NCI-H1092 (cell line): ENCODE measurements at places on chromosomes 4 and X.

DNA sequence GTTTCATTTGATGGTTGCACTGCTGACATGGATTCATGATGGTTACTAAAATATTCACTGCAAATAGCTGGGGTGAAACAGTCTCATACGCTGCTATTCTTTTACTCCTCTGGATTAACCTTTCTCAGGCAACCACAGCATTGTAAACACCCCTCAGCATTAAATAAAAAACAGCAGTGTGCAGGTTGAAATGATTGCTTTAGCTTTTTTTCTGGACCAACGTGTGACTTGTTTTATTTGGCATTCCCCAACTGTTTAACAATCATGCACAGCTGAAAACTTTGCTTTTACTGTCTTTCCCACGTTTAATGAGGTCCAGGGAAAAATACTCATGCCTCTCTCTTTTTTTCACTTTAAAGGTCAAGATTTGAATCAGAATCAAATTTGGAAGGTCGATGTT, 490.8 kb downstream of the RAPGEF2 start:
- DNase-seq: no peak

DNA sequence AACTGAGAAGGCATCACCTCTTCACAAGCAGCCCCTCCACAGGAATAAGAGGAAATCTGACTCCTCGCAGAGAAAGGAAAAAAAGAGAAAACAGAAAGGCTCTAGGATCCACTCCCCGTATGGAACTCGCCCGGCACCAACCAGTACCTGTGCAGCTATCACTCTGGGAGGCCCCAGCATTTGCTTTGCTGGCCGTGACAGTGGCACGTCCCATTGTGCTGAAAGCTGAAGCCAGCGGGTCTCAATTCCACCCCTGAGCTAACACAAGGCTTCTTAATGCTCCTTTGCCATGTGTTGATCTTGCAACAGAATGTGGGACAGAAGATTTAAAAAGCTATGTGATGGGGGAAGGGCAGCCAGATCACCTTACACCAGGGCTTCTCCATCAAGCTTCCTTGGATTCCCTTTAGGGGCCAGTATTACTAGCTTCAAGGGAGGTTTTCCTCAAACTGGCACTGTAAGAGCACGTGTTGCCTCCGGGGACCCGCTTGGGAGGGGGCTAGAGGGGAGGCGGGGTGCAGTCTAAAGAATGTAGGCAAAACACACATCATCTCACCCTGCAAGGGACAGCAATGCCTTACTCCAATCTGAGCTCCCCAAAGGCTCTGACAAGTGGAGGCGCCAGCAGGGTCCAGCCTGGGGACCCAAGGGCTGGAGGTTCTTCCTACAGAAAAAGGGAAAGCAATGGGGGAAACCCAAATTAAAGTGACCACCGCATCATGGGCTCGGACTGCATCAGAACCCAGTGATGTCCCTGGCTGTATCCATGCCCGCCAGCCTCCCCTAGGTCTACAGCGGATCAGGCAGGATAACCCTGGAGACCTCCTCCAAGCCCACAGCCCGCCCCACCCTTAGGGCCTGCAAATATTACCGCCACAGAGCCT, 1.2 kb downstream of the USP46 start:
- DNase-seq: no peak

DNA sequence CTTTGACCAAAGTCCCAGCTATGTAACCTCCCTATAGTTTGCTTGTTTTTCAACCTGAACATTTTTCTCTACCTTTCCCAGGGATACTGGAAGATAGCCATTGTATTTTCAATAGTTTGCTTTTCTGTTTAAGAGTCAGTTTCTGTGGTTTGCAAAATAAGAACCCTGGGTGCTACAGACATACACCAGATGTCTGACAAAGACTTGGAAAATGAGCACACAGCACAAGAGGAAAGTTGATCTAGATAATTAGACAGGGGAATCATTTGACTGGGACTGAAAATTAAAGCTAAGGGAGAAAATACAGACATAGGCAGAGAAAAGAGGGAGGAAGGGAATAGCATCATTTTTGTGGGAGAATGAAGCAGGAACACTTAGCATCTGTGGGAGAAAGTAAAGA, 218.3 kb upstream of the CNKSR2 start:
- no peak for DNase-seq

- no peak for DNase-seq
Measured at GRCh38 chr4:25938787-25939186, 24.8 kb downstream of the SMIM20 start.

DNA sequence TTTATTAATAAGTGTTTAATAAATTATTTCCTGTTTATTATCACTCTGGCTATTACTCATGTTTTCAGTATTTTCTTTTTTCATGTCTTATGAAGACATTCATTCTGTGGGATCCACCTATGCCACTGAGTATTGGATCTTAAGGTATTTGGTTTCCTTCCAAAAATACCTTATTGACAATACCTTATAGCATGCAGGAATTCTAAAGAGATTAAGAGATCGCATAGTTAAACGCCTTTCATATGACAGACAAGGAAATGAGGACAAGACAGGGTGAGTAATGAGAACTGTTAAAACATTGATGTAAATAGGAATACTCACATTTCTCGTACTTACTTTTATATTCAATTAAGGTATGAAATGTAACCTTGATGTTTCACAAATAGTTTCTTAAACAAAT, 38.2 kb upstream of the TMPRSS11B start:
- DNase-seq: no peak

- no peak for DNase-seq
Measured at GRCh38 chrX:39214387-39215126, 413.3 kb downstream of the MID1IP1 start.

DNA sequence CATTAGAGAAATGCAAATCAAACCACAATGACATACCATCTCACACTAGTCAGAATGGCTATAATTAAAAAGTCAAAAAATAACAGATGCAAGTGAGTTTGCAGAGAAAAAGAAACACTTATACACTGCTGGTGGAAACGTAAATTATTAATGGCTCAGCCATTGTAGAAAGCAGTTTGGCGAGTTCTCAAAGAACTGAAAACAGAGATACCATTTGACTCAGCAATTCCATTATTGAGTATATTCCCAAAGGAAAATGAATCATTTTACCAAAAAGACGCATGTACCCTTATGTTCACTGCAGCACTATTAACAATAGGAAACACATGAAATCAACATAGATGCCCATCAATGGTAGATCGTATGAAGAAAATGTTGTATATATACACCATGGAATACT, 75.0 kb downstream of the NAA11 start:
- DNase-seq: no peak

DNA sequence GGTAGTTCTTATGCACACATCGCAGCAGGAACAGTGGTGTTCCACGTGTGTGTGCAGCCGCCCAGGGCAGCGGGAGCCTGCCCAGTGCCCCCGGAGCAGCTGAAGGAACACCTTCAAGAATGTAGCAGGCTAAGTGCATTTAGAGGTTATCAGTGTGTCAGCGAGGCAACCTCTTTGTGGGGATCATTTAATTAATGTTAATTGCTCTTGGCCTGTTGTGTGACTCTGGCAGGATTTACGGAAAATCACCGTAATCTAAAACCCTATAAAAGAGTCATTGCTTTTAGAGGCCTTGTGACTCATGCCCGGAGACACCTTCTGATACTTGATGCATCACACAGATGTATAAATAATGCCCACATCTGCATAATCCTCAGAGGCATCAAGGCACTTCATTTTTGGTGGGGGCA, 47.3 kb upstream of the GATB start:
- no peak for DNase-seq

- DNase-seq: no peak
Measured at GRCh38 chr4:142861351-142861750, 15.2 kb upstream of the INPP4B start.

GRCh38 chr4:174279433-174280155, 3.9 kb downstream of the FBXO8 start:
- DNase-seq: no peak

GRCh38 chr4:11537846-11538245, 109.2 kb upstream of the HS3ST1 start:
- no peak for DNase-seq

GRCh38 chr4:72314869-72315268, 254.2 kb downstream of the ADAMTS3 start:
- DNase-seq: no peak

DNA sequence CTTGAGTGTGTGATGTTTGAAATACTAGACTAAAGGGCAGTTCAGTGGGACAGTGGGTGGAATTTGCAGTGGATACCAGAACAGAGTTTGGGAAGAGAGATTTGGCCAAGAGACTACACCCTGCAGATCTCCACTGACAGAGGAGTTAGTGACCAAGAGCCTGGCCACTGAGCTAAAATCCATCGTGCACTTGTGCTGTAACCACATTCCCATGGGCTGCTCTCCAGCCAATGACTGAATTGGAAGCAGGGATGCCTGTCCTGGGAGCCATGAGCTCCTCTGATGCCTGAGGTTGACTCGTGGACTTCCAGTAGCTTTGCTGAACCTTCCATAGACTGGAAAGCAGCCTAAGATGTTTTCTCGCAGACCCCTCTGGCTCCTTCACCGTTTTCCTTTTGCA, 296.1 kb downstream of the TRIML1 start:
- no peak for DNase-seq

DNA sequence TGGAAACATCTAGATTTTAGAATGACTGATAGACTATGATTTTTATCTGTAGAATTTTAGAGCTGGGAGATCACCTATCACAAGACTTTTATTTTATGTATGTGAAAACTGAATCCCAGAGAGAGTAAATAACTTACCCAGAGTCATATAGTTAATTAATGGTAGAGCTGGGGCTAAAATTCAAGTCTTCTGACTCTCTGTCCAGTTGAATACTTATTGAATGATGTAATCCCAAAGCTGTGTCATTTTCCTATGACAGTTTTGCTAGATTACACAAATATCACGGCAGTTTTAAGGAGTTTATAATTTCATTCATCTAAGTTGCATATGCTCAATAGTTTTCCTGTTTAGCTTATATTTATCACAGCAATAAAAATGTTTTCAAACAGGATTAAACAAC, 6.7 kb downstream of the NRK start:
- DNase-seq: no peak

DNA sequence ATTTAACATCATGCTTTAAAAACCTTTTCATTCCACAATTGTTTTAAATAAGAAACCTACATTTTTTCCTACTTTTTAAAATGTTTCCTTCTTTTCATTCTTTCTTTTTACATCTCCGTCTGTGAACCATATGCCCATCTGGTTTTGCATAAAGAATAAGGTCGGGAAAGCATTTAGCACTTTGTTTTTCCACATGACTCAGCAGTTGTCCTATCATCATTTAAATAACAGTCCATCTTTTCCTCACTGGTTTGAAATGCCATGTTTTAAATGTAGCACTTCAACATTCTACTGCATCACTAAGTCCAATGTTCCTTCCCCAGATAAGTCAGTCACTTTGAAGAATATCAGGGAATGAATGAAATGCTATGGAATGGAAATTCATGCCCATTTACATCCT, 128.4 kb downstream of the SH3RF1 start:
- no peak for DNase-seq

DNA sequence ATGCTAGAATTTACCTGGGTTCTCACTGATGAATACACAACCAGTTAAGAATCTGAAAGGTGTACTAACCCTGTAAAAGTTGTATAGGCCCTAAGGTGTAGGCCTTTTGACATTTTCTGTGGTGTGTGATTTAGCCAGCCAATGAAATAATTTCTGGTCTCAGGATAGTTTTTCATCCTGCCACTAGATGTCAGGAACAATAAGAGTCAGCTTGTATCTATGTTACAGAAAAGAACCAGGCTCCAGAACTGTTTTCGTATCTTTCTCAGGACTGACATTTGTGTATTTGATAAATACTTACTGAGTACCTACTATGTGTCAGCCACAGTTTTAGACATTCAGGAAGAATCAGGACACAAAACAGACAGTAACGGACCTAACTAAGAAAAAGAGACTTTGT, 673.6 kb upstream of the TENM3 start:
- peak; percentile 17 for DNase-seq
